GM10248 (cell line): ENCODE measurements at places on chromosomes 2 and 18.
A peak's percentile ranks its signal among the peaks of the same experiment; 100 is the strongest.

GRCh38 chr18:9951022-9951859, 37.4 kb downstream of the VAPA start:
- peak; percentile 19 for DNase-seq

- no peak for DNase-seq
Measured at GRCh38 chr2:160241251-160242137, 41.4 kb upstream of the ITGB6 start.

- DNase-seq, result no peak
Measured at GRCh38 chr2:198253995-198254394, 449.6 kb downstream of the PLCL1 start.

DNA sequence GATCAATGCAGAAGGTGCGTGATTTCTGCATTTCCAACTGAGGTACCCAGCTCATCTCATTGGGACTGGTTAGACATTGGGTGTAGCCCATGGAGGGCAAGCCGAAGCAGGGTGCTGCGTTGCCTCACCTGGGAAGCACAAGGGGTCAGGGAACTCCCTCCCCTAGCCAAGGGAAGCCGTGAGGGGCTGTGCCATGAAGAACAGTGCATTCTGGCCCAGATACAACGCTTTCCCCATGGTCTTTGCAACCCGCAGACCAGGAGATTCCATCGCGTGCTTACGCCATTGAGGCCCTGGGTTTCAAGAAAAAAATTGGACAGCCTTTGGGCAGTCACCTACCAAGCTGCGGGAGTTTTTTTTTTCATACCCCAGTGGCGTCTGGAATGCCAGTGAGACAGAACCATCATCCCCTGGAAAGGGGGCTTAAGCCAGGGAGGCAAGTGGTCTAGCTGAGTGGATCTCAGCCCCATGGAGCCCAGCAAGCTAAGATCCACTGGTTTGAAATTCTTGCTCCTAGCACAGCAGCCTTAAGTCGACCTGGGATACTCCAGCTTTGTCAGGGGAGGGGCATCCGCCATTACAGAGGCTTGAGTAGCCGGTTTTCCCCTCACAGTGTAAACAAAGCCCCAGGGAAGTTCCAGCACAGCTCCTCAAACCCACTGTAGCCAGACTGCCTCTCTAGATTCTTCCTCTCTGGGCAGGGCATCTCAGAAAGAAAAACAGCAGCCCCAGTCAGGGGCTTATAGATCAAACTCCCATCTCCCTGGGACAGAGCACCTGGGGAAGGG, 21.7 kb downstream of the TFPI start:
- no peak for DNase-seq

DNA sequence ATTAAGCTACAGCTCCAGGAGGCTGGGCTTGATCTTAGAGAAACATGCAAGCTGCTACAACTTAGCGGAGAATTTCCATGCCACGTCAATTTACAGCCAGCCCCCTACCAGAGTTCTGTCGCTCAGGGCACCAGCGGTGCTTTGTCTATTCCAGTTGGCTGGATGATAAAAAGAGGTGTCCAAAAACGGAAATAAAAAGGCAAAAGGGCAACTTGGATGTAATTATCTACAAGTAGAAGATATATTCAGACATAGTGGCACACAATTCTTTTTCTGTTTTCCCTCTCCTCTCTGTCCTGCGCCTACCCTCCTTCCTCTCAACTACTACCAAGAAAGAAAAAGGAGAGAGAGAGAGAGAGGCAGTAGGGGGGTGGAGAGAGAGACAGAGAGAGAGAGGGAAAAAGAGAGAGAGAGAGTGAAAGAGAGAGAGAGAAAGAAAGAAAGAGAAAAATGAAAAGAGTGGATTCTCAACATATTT, 363 bp upstream of the RFTN2 start:
- DNase-seq, result no peak

DNA sequence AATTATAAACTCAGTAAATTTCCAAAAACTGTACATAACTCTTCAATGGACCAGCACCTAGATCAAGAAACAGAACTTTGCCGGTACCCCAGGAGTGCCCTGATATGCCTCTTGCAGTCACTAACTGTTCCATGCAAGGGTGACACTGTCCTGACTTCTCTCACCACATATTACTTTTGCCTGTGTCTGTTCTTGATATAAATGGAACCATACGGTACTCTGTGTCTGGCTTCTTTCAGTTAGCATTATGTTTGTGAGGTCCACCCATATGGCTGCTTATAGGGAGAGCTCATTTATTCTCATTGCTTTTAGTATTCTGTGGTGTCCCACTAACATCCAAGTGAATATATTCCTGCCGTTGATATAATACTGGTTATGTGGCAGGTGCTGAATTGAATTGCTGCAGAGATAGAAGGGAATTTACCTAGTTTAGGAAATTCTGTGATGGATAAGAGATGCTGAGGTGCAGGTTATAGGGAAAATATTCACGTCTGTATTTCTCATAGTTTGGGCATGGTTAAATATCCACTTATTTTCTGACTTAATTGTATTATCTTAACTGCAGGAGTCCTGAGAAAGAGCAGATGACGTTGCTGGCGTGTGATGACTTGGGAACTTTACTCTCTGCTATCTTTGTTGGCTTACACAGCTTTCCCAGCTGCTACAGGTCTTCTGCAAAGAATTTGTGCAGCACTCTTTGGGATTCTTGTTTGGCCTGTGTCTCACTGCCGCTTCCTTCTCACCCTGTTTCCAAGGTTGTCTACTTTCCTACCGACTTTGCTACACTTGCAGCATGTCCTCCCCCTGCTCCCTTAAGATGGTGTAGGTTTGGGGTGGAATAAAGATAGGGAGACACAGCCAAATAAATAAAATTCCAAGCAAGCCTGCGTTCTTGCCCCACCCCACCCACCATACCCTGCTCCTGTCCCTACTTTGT, 107.9 kb downstream of the MAP4K4 start:
- no peak for DNase-seq

DNA sequence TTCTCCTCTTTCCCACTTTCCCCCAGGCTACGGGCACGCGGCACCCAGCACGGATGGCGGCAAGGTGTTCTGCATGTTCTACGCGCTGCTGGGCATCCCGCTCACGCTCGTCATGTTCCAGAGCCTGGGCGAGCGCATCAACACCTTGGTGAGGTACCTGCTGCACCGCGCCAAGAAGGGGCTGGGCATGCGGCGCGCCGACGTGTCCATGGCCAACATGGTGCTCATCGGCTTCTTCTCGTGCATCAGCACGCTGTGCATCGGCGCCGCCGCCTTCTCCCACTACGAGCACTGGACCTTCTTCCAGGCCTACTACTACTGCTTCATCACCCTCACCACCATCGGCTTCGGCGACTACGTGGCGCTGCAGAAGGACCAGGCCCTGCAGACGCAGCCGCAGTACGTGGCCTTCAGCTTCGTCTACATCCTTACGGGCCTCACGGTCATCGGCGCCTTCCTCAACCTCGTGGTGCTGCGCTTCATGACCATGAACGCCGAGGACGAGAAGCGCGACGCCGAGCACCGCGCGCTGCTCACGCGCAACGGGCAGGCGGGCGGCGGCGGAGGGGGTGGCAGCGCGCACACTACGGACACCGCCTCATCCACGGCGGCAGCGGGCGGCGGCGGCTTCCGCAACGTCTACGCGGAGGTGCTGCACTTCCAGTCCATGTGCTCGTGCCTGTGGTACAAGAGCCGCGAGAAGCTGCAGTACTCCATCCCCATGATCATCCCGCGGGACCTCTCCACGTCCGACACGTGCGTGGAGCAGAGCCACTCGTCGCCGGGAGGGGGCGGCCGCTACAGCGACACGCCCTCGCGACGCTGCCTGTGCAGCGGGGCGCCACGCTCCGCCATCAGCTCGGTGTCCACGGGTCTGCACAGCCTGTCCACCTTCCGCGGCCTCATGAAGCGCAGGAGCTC, 35.4 kb downstream of the KCNK3 start:
- DNase-seq, result no peak

- DNase-seq, result no peak
Measured at GRCh38 chr2:30222636-30223360, 8.5 kb upstream of the LBH start.

DNA sequence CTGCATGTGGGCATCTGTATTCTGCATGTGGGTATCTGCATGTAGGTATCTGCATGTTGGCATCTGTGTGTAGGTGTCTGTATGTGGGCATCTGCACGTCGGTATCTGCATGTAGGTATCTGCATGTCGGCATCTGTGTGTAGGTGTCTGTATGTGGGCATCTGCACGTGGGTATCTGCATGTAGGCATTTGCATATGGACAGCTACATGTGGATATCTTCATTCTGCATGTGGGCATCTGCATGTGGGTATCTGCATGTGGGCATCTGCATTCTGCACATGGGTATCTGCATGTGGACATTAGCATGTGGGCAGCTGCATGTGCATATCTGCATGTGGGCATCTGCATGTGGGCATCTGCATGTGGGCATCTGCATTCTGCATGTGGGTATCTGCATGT, 537.4 kb downstream of the RNF144A start:
- no peak for DNase-seq

- no peak for DNase-seq
Measured at GRCh38 chr2:206920310-206920709, 19.0 kb upstream of the CPO start.

DNA sequence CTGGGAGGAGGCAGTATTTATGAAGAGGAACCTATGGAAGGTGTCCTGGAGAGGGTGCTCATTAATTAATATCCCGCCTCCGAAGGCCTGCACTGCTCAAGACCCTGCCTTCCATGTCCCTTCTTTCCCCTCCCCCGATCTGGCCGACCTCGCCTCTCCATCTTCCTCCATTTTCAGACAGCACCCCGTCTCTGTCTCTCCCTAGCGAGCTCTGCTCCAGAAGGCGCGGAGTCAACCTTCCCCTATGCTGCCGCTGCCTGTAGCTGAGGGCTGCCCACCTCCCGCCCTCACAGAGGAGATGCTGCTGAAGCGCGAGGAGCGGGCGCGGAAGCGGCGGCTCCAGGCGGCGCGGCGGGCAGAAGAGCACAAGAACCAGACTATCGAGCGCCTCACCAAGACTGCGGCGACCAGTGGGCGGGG, 1.1 kb upstream of the WBP1 start:
- DNase-seq, result no peak

DNA sequence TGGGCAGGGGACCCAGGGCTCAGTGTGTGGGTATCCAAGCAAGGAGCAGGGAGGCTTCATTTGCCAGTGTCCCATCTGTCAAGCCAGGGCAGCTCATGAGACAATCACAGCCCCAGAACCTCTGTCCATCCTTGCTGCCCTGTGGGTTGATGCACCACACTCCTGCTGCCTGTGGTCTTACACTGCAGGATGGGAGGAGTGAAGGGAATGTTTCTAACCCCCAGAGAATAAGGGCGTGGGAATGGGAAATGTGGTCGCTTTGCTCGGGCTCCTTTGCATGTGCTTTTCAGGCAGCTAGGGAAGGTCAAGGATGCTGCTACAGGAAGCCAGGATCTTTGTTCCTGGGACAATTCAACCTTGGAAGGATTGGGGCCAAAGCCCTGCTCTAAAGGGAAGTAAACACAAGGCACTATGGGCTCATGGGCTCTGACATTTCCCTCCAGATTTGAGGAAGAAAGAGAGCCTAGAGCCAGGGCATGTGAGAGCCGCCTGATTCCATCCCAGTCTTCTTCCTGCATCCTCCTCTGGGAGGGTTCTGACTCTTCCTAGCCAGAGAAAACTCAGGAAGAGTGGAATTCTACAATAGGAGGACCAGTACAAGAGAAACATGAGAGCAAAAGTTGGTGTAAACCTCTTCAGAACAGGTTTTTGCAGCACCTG, 18.8 kb upstream of the MAP3K20 start:
- no peak for DNase-seq

DNA sequence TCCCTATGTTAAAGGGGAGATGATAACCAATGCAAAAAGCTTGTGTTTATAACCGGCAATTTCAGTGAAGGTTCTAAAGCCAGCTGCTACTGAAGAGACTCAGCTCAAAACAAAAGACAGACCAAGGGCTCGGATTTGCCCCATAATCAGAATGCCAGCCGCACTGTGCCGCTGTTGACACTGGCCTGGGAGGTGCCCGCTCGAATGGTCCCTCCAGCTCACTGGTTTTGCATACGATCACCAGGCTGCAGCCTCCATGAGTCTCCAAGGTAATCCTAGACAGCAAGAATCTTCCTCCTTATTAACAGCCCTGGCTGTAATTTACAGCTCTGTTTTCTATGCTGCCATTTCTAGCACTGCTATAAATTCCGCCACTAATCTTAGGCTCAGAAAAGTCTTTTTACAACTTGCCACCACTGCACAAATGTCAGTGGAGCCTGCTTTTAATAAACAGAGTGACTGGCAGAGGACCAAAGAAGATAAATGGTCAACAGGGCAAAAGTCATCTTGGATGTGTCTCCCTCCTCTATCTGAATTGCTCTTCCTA, 155.7 kb upstream of the SH3BP4 start:
- no peak for DNase-seq

- DNase-seq, result peak; percentile 41
Measured at GRCh38 chr2:207530160-207531031, 634 bp downstream of the CREB1 start.

GRCh38 chr2:203710952-203711351, 4.5 kb downstream of the CD28 start:
- no peak for DNase-seq

- no peak for DNase-seq
Measured at GRCh38 chr2:233062946-233063268, 2.8 kb downstream of the INPP5D start.

DNA sequence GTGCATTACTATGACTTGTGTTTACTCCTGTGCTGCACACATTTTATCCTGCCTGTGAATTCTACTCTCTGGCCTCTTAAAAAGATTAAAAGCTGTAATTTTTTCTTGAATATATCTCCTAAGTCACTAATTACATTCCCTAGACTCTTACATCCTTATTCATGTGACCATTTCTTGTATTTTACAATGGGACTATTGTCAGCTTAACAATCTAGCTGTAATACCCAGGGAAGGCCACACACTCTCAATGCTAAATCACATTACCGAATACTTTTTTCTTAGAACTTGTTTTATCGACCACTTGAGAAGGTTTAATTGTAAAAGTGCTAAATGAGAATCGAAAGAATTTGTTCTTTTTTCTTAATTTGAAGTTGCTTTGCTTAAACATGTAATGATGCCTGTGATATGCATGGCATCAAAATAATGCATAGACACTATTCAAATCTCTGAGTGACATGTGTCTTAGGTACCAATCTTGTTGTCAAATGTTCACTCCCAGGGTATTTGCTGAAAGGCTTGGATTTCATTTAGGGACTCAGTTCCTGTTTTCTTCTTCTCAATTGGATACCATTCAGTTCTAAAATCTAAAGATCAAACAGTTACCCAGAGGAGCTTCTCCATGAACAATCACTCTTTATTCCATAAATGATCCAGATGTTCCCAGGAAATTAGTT, 498.5 kb downstream of the DPP10 start:
- no peak for DNase-seq

- no peak for DNase-seq
Measured at GRCh38 chr2:228535396-228535795, 353.9 kb upstream of the SPHKAP start.

GRCh38 chr2:10273215-10274175, 29.2 kb upstream of the HPCAL1 start:
- DNase-seq, result no peak
